ENCODE measurements at places on chromosomes 3 and 15.

DNA sequence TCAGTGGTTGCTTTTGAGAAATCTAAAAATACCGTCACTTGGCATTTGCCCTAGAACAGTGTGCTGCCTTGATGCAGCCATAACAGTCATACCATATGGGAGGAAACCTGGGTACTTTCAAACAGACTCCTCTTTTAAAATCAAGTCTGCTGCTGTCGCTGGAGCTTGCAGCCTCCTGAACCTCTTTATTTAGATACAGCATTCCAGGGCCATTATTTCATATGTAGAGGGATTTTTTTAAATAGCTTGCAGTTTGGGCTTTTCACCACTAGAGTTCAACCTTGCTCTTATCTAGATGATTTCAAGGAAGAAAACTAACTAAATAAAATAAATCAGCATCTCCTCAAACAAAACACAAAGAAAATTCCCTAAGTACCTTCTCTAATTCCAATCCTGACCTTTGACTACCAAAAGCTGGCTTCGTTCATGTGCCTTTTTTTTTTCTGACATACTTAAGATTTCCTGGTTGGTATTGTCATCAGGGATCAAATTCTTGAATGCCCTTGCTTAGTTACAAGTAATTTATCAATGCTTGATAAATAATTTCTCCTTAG lies 111.6 kb downstream of the KBTBD8 start:
- DNase-seq, result no peak

DNA sequence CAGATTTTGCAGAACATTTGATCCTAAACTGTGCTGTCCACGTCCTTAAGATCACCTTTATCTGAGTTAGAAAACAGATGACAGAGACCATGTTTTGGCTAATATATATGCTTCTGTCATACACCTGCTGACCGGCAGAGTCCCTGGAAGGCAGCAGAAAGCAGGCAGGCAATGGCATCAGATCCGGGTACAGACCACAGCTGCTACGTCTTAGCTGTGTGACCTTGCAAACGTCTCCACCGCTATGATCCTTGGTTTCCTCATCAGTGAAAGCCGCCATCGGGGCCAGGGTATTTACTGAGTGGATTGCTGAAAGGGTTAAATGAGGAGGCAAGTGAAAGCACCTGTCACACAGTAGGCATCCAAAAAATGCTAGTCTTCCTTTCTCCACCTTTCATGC lies 72.1 kb downstream of the ABTB1 start:
- peak; percentile 27 for DNase-seq

GRCh38 chr3:74074700-74075099 lies 450.0 kb upstream of the PDZRN3 start:
- DNase-seq, result no peak

- peak; percentile 60 for DNase-seq
Observed at GRCh38 chr15:25056484-25057425, 102.0 kb downstream of the SNRPN start.

GRCh38 chr3:131619821-131620220 lies 117.0 kb upstream of the MRPL3 start:
- DNase-seq, result no peak

DNA sequence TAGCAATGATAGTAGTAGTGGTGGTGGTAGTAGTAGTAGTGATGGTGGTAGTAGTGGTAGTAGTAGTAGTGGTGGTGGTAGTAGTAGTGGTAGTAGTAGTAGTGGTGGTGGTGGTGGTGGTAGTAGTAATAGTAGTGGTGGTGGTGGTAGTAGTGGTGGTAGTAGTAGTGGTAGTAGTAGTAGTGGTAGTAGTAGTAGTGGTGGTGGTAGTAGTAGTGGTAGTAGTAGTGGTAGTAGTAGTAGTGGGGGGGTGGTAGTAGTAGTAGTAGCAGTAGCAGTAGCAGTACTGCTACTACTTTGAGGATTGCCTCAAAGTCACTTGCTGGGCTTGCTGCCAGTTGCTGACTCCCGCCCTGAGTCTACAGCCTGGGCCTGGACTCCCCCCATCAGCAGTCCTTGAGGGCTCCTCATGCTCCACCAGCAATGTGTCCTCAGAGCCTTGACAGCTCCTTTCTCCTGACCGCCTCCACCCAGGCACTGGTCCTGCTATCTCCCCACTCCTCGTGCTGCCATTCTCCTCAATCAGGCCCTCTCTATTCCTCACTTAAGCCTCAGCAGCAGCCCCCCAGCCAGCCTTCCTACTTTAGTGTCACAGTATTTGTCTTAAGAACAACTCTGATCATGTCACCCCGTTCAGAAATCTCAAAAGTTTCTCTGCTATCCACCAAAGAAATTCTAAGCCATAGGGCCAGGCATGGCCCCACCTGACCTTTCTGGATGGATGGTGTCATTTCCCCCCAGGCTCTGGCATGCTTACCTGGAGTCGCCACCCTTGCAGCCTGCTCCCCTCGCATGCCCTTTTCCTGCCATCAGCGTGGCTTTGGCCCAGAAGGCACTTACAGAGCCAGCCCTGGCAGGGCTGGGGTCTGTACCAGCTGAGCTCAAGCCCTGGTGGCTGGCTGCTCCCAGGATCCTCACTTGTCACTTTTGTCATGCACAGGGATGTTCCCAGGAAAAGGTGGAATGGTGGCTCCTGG lies 45.6 kb downstream of the DLEC1 start:
- peak; percentile 70 for DNase-seq

- no peak for DNase-seq
Observed at GRCh38 chr15:68601206-68602197, 22.7 kb downstream of the CORO2B start.

- DNase-seq, result no peak
Observed at GRCh38 chr3:107756649-107757048, 233.9 kb downstream of the BBX start.

DNA sequence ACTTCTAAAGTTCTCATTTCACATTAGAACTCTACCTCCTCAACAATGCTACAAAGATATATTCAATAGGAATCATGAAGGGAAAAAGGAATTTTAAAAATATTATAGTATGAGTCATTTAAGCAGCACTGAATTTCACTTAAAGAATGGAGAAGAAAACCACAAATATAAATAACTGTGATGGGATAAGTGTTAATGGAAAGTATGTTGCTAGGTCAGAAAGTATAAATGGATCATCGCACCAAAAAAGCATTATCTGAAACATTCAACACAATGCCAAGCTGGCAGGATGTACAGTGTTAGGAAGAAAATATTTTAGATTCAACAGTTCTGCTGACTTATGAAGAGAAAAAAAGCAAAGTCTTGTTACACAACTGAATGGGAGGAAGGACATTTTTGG lies 101.4 kb downstream of the TFG start:
- DNase-seq, result no peak

DNA sequence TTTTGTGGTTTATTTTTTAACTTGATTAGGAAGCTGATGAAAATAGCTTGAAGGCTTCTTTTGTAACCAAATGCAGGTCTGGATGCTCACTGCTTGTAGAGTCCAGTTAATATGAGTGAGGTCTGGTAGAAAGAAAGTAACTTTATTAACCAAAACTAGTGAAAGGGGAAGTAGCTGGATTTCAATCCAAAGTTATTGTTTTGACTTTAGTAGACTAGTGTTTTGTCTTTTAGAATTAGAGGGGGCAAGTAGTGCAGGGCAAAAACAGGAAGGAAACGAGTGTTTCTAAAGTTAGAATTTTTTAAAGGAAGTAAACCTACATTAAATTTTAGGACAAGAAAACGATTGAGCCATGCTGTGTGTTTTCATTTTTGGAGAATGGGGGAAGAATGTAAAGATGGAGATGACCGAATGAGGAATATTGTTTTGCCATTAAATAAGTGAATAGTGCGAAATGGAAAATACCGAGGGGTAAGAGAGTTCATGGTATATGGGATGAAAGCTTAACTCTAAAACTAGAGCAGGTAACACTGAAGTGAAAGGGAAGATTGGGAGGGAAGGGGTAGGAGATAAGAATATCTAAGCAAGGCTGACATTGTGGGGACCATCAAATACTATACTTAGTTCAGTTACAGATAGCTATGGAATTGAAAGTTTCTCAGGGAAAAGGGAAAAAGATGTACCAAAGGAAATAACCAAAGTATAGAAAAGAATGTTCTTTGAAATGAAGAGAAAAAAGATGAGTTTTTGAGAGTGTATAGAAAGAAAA lies 40.0 kb downstream of the USP3 start:
- DNase-seq, result no peak

DNA sequence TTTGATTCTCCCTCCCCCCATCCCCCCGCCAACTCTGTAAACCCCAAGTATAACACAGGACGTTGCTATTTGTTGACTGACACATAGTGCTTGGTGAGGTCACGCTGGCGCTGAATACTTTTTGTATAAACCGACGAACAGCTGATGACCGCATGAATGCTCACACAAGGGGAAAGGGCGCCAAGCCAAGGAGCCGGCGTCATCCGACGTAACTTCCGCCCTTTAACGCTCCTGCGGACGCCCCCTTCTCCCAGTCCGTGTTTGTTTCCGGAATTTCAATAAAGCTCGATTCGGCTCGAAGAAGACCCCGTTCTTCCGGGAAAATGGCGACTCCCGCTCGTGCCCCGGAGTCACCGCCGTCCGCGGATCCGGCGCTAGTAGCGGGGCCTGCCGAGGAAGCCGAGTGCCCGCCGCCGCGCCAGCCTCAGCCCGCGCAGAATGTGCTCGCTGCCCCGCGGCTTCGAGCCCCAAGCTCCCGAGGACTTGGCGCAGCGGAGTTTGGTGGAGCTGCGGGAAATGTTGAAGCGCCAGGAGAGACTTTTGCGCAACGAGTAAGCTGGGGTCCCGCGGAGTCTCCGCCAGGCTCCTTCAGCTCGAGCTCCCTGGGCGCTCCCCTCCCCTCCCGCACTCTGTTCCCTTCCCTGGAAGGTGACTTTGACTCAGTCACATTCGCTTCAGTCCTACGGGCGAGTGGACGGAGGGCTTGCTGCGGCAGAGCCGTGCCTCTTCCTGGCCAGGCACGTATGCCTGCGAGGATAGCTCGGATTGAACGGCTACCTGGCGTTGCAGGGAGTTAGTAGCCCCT lies at the start of gene POLR2M:
Gene POLR2M, plus strand, starts transcription at position 310 of the 805 bp plus-strand sequence. Its CDS starts 129 bp downstream, at position 439.
- DNase-seq, result peak; percentile 96

GRCh38 chr15:97683831-97684230 lies 276.7 kb upstream of the ARRDC4 start:
- DNase-seq, result no peak

GRCh38 chr15:101126618-101127505 lies 125.0 kb downstream of the CHSY1 start:
- no peak for DNase-seq

DNA sequence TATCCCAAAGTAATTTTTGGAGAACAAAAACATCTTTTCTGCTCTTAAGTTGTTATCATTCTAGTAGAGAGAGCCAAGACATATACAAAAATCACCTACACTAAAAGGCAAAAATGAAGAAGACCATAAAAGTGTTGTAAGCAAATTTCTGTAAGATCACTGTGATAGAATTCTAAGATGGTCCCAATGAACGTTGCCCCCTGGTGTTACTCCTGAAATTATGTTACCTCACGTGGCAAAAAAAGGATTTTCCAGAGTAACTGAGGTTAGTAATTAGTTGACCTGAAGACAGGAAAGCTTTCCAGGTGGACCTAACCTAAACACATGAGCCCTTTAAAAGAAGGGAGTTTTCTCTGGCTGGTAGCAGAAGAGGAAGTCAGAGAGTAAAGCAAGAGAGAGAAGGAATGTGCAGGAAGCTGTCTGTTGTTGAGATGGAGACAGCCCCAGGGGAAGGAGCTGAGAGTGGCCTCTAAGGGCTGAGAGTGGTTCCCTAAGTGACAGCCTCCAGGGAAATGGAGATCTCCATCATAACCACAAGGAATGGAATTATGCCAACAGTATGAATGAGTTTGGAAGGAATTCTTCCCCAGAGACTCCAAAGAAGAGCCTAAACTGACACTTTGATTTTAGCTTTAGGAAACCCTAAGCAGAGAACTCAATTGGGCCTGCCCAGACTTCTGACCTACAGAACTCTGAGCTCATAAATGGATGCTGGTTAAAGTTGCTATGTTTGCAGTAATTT lies 205.9 kb downstream of the CD47 start:
- DNase-seq, result no peak

DNA sequence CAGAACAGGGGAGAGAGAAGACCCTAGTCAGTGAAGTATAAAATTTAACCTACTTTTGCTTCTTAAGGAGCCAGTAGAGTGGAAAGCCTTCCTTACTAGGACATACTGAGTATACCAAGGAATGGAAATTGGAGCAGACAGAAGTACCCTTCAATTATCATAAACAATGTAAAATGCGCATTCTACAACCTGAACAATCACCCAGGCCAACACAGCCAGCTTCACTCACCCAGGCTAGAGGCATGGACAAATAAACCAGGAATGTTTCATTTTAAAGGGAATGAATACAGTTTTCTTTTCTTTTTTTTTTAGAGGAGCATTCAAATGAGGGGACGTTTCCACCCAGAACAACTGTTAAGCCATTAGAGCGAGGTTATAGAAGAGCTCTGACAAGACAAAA lies 41.9 kb upstream of the PLXND1 start:
- no peak for DNase-seq

GRCh38 chr3:169466990-169467389 lies 196.5 kb downstream of the MECOM start:
- DNase-seq, result no peak

- no peak for DNase-seq
Observed at GRCh38 chr3:54488297-54488696, 365.9 kb downstream of the CACNA2D3 start.

DNA sequence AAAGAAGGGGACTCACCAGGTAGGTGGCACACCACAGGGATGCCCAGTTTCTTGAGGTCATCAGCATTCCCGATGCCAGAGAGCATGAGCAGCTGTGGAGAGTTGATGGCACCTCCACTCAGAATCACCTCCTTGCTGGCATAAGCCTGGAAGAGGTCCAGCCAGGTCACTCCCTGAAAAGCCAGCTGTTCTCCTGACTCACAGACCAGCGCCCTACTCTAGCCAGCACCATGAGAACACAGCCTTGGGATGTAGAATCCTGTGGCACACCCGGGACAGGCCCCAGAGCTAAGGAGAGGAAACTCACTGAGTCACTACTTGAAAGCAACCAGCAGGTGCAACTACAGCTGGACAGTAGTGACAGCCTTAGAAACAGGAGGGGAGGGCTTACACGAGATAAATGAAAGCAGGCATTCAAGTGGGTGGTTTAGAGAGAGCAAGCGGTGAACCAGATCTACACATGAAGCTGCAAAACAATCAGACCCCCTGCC lies 24.5 kb downstream of the CHDH start:
- DNase-seq, result no peak

- DNase-seq, result no peak
Observed at GRCh38 chr3:168620854-168621253, 525.1 kb upstream of the GOLIM4 start.

- DNase-seq, result no peak
Observed at GRCh38 chr3:134008630-134009156, 21.0 kb downstream of the SLCO2A1 start.

GRCh38 chr15:98155356-98155755 lies 194.9 kb downstream of the ARRDC4 start:
- DNase-seq, result no peak

DNA sequence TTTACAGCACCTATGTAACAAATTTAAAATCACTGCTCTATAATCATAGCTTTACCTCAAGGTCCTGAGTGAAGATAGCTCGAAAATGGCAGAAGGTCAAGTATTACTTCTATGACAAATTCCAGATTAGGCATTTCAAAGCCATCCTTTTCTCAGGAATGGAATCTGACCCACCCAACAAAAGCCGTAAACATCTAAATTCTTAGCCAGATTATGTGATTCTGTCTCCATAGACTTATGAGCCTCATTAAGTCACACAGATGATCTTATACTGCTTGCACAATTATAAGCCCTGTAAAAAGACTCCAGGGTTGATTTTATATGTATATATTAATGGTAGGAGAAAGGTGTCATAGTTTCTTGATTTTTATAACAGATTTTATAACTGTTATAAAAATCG lies 56.9 kb downstream of the CEP152 start:
- no peak for DNase-seq

GRCh38 chr3:71688121-71688520 lies 37.1 kb downstream of the EIF4E3 start:
- DNase-seq, result no peak
